Hepatocyte (in vitro differentiated cells): ENCODE measurements at places on chromosomes 6 and 20. TPM values are rescaled to one million over a fixed set of nuclear protein-coding genes. Genes with fewer than 3 reads are reported as not detected.

The PNLDC1 gene
- total RNA-seq = not detected in 2 replicates

The DYNLRB1 gene
- 103 and 147 TPM in 2 replicates for total RNA-seq

The TTK gene
- total RNA-seq = 10.2 and 10.7 TPM in 2 replicates

GRCh38 chr20:13344671-13345070, 123.6 kb downstream of the ISM1 start:
- DNase-seq = no peak

DNA sequence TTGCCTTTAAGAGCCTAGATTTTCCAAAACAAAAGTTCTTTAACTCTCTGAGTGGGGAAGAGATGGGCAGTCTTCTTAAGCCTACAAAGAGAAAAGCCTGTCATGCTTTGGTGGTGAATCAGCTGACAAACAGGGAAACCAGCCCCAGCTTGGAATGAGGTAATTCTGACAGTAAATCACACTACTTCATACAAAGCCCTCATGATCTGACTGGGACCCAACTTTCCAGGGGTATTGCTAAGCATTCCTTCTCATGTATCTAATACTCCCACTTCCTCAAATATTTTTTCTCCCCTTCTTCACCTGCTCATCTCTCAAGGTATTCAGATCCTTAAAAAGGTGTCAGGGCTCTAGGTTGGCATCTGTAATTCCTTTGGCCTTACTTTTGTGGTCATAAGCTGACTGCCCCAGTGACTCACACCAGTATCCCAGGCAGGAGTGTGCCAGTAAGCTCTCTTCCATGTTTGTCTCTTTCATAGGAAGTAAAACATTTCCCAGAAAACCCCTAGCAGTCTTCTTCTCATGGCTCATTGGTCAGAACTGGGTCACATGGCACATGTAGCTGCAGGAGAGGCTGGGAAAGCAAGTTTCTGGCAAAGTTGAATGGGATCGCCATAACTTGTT, 15.0 kb upstream of the TBC1D22B start:
- DNase-seq = peak; percentile 84
